ENCODE measurements at places on chromosomes 7 and 10. TPM values are rescaled to one million over a fixed set of nuclear protein-coding genes. Genes with fewer than 3 reads are reported as not detected.

Gene CCDC71L
- total RNA-seq = 9.5 TPM

GRCh38 chr7:112495810-112496462 lies 15.1 kb downstream of the LSMEM1 start:
- peak; percentile 39 for DNase-seq
- no peaks in the 10 kb centered on the region for H3K36me3 ChIP-seq
- no peaks in the 10 kb centered on the region for H3K4me1 ChIP-seq
- H3K27me3 ChIP-seq = peaks cover 22% of the 10 kb centered on the region
- no peak overlapping the region for H3K27ac ChIP-seq

GRCh38 chr10:128751284-128751683 lies 625.1 kb upstream of the MKI67 start:
- no peak overlapping the region for H3K4me3 ChIP-seq
- no peaks in the 10 kb centered on the region for H3K27me3 ChIP-seq
- no peak overlapping the region for H3K27ac ChIP-seq
- DNase-seq = no peak

GRCh38 chr7:101377189-101377736 lies 14.6 kb downstream of the COL26A1 start:
- H3K36me3 ChIP-seq = no peaks in the 10 kb centered on the region
- no peak overlapping the region for H3K4me3 ChIP-seq
- no peak for DNase-seq
- no peak overlapping the region for H3K27ac ChIP-seq
- no peaks in the 10 kb centered on the region for H3K4me1 ChIP-seq
- peaks cover 9% of the 10 kb centered on the region for H3K27me3 ChIP-seq

DNA sequence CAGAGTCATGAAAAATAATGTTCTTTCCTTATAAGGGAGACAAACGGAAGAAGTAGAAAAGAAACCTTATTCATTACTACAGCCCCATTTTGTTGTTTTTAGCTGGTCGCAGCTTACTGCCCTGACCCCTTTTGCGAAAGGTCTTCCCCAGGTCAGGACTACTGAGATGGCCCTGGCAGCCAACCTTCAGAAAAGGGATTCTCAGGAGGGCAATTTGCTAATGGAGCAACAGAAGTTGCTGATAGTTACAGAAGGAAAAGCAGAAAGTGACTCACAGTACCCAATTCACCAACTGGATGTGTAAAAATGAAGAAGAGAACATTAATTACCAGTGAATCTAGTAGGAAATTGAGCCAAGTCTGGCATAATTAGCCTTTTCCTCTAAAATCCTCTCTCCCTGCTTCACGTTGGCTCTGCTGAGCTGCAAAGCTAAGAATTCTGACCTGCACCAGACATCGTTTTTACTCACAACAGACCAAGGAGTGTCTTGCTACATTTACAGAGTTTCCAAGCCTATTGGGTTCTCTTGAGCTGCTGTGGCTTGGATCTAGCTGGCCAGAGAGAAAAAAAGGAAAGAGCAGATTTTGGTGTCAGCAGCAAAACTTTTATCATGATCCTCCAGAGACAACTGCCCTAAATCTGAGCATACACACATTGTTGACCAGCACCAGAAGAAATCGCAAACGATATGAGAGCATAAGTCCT lies 499.9 kb upstream of the FZD8 start:
- no peak for DNase-seq
- H3K27ac ChIP-seq = no peak overlapping the region
- no peaks in the 10 kb centered on the region for H3K27me3 ChIP-seq
- no peaks in the 10 kb centered on the region for H3K4me1 ChIP-seq
- no peaks in the 10 kb centered on the region for H3K36me3 ChIP-seq

DNA sequence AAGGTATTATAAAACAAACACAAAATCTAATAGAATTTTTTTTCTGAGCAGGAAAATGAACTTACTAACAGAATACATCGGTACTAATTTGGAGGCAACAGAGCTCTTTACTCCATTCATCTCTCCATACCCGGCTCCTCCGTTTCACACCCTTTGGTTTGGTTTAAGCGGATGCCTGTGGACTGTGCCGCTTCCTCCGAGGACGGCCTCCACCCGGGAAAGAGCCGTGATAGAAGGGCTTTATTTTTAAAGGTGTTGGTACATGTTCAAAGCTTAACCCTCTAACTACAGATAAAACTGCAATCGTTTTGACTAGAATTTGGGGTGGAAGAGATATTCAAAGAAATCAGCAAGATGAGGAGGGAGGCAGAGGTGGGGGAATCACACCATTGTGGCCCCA lies 1.9 kb downstream of the VIPR2 start:
- H3K4me3 ChIP-seq = no peak overlapping the region
- H3K4me1 ChIP-seq = peaks cover 3% of the 10 kb centered on the region
- no peaks in the 10 kb centered on the region for H3K36me3 ChIP-seq
- H3K27ac ChIP-seq = no peak overlapping the region
- DNase-seq = no peak
- peaks cover 38% of the 10 kb centered on the region for H3K27me3 ChIP-seq

DNA sequence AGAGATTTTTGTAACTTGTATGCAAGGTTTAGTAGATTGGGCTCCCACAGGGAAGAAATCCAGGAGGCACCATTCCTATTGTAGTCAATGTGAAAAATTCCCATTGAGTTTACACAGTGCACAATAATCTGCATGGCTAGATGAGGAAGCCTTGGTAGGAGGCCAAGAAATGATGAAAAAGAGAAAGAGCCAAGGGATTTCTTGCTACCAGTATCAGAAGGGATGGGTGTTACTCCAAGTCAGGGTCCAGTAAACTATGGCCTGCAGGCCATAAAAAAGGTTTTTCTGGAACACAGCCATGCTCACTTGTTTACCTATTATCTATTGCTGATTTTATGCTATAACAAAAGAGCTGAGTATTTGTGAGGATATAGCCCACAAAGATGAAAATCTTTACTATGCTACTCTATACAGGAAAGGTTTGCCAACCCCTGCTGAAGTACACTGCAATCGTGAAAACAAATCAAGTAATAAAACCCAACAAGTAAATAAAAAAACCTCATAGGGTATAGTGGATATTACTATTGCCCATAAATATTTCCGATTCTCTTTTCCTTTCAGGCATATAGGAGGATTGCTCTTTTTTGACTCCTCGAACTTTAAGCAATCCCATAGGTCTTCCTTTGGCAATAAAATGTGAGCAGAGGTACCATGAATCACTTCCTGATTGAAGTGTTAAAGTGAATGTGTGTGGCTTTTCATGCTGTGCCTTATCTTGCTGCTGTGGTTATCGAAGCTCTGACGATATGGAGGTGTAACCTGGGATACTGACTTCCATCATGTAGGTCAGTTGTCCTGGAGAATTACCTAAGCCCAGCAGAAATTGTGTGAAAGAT lies 256.3 kb upstream of the MAGI2 start:
- H3K36me3 ChIP-seq = no peaks in the 10 kb centered on the region
- DNase-seq = no peak
- no peaks in the 10 kb centered on the region for H3K27me3 ChIP-seq

DNA sequence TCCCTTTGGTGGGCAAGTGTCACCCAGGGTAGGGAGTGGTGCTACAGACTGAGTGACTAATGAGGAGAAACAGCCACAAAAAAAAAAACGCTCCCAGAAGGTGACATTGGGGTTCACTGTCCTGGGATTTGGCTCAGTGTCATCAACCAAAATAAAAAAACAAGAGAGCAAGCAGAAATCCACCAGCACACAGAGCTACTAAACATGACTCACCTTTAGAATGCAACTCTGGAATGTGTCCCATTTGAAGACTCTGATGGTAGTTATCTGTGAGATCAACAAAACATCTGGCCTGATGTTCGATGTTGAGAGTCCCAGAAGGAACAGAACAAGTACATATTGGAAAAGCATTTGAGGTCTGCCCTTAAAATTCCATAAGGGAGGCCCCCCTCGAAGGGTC lies 200.3 kb upstream of the LYZL2 start:
- DNase-seq = no peak
- no peaks in the 10 kb centered on the region for H3K4me1 ChIP-seq
- H3K4me3 ChIP-seq = no peak overlapping the region
- no peak overlapping the region for H3K27ac ChIP-seq
- no peaks in the 10 kb centered on the region for H3K27me3 ChIP-seq

- peaks cover 5% of the 10 kb centered on the region for H3K4me1 ChIP-seq
- H3K27me3 ChIP-seq = no peaks in the 10 kb centered on the region
- H3K36me3 ChIP-seq = no peaks in the 10 kb centered on the region
- H3K4me3 ChIP-seq = no peak overlapping the region
- no peak overlapping the region for H3K27ac ChIP-seq
- DNase-seq = no peak
Measured at GRCh38 chr10:78202386-78202785, 168.7 kb downstream of the RPS24 start.

Measured in activated CD4-positive, alpha-beta T cell treated with anti-CD3 and anti-CD28 coated beads, Interleukin-2, amount 10 ng/mL, durations not matched to agents 7 days and 5 days (primary cell).